CD4-positive, CD25-positive, alpha-beta regulatory T cell (primary cell): ENCODE measurements at places on chromosomes 7 and 10.

DNA sequence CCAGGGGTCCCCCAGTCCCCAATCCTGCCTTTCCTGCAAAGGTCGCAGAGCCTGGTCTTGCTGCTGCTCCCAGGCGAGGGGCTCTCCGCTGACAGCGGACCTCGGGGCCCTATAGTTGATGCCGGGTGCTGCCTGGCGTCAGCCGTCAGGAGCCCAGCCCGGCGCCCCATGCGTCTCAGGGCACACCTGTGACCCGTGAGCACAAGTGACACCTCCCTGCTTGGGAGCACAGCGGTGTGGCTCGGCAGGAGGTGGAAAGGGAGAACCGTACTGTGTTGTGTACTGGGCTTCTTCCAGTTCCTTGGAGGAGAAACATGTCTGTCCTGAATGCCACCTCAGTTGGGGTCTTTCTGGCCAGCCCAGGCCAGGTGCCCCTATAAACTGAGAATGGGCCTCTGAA, 56.7 kb downstream of the LHPP start:
- DNase-seq = no peak

GRCh38 chr7:126700807-126701604, 551.7 kb downstream of the GRM8 start:
- DNase-seq = peak; percentile 92

DNA sequence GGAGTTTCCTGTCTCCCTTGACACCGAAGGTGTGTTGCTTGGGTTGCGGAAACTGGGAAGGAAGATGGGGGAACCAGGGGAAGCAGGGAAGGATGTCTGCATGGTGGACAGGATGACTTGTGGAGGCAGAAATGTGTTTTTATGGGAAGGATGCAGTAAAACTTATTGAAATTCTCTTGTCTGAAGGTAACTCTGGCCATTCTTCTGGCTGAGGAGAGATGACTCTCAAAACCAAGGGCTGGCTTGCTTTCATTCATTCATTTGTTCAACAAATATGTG, 1.5 kb downstream of the UBTD1 start:
- no peak for DNase-seq

- DNase-seq = no peak
Observed at GRCh38 chr10:17385066-17385465, 69.3 kb downstream of the ST8SIA6 start.

DNA sequence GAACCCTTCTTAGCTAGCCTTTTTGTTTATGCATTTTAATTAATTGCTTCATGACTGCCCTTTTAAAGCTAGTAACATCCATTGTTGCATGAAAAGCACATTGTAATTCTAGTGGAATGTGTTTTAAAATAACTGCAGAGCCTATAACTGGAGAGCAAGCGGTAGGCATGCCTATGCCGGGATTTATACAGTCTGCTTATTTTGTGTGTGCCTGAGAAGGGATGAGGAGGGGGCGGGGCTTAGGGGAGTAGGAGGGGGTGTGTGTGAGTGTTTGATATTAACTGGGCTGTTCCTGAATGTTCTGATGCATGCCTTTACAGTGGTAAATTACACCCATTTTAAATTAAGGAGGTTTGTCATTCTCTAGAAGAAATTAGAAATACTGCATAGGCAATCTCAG, 208.1 kb downstream of the TCF7L2 start:
- no peak for DNase-seq

DNA sequence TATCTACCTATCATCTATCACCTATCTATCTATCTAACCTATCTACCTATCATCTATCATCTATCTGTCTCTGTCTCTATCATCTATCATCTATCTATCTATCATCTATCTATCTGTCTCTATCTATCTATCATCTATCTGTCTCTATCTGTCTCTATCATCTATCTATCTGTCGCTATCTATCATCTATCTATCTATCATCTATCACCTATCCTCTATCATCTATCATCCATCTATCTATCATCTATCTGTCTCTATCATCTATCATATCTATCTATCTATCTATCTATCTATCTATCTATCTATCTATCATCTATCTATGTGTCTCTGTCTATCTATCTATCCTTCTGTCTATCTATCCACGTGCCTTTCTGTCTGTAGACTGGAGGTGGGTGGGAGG, 59.5 kb upstream of the FAM20C start:
- no peak for DNase-seq

DNA sequence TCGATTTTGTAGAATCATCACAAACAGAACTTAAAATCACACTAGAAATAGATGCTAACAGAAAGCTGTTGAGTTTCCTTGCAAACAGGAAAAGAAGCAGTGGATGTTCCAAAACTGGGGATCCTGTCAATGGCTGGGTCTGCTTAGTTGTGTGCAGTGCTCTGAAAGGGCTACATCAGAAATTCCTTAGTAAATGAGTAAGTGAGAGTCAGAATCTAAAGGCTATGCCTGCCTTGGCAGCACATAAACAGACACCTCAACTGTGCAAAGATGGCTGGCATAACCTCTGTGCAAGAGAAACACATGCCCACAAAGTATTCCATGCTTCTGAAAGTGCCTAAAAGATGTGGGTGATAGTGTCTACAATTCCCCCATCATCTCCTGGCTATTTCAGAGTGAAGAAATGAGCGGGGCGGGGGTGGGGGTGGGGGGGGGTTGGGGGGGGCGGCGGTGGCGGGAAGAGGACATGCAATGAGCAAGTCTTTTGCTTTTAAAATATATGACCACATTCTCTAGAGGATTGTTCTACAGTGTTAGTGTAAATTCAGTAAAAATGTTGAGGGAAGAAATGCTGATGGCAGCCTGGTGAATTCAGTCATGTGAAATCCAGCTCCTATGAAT, 138.1 kb upstream of the LAMB4 start:
- no peak for DNase-seq

- no peak for DNase-seq
Observed at GRCh38 chr7:104901240-104901619, 112.8 kb upstream of the KMT2E start.

DNA sequence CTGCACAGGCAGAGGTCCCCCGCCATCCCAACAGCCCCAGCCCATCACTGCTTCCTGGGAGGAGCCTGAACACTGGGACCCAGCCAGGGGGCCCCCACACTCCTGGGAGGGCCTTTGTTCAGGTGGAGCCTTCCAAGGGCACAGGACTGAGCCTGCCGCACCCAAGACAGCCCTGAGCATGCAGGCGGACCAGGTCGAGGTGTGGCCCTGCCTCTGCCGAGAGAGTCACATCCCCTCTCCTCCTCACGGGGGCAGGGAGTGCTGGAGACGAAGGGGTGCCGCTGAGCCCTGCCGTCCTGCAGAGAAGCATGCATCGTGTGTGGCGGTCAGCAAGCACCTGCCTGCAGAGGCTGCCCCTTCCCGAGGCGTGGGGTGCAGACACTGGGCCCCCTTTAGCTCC, 7.3 kb upstream of the MAFK start:
- DNase-seq = no peak

DNA sequence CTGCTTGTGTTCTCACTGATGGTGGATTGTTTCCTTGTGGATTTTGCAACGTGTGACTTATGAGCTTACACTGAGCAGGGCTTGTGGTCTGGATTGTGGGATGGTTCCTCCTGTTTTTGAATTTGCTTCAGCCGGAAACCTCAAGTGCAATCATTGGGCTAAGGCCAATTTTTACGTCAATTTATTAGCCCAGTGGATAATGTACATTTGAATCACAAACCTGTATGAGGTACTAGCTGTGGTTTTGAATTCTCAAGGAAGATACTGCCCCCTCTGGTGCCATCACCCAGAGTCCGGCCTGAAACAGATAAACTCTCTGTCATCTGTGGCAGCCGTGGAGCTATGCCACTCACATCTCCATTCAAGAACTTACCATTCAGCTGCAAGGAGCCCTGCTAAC, 7.3 kb upstream of the ZNF777 start:
- no peak for DNase-seq

- peak; percentile 62 for DNase-seq
Observed at GRCh38 chr7:7976677-7977076, 8.1 kb downstream of the GLCCI1 start.

DNA sequence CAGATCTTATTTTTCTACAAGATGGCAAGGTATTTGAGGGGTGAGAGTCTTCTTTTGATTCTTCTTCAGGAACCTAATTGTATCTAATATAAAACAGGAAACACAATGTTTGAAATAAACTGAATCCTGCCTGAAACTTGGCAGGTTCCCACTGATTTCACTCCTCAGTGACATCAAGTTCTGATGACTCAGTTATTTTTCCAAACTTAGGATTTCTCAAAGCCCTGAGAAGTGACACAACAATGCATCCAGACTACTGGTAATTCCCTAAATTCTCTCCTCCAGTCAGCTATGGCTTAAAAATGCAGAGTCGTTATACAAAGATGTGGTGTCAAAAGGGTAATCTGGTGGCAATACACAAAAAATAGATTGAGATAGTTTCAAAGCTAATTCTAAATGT, 80.9 kb downstream of the ABLIM1 start:
- no peak for DNase-seq

DNA sequence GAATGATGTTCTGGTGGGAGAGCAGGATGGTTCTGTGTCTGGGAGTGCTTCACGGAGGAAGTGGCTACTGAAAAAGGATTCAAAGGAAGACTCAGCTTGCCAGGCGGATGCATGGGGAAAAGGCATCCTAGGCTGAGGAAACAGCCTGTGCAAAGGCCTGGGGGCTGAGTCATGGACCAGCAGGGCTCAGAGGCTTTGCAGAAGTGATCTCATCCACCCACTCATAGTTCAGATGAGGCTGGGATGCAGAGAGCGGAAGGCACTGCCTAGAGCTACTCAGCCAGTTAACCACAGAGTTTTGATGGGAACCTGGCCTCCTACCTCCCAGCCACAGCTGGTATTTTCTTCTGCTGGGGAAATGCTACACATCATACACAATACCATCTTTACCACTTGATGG, 15.8 kb upstream of the ADAMTS14 start:
- DNase-seq = no peak

DNA sequence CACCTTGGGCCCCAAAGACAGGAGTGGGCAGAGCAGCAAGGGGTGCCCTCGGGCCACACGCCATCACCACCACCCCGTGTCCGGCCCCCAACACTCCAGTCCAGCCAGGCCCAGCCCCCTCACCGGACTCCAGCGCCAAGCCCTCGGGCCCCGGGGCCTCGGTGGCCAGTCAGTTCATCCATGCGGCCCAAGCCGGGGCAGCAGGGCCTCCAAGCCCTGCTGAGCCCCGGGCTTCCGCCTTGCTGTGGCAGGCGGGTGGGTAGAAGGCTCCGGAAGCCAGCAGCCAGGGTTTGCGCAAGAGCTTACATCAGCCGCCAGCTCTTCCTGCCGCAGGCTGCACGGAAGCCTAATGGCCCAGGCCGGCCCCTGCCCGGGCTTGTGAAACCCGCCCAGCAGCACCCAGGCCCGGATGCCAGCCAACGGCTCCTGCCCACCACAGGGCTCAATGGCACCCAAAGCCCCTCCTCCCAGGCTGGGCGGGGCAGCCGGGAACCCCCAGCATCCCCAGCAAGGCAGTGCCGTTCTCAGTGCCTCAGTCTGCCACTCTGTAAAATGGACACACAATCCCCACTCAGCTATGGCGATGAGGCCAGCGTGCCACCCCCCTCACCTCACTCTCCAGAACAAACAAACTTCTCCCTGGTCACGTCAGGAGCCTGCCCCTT, 26.5 kb downstream of the TNRC18 start:
- DNase-seq = peak; percentile 94

- DNase-seq = no peak
Observed at GRCh38 chr7:64793106-64793755, 997 bp upstream of the ZNF138 start.

DNA sequence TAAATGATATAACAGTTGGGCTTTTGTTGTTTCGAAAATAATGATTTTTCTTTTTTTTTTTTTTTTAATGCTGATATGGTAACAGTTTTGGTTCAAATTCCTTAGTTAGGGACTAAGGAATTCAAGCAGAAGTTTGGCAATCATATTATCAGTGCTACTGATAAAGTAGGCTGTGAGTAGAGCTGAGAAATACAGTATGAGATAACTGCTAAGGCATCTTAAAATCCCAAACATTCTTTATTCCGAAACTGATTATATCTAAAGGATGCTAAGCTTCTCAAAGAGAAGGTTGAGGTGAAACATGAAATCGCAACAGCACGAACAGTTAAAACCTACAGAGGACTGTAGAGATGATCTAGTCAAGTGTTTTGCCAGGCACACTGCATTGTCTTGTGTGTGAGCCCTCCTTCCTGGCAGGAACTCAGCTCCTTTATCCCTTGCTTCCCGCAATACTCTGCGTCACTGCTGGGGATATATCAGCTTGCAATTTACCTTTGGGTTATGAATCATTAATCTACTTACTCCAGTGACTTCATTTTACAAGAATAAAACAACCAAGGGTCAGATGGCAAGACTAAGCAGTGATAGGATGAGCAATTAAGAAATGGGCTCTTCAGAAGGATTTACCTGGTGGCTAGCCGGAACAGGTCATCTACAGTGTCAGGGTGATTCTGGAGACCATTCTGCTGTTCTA, 36.7 kb downstream of the IRF5 start:
- DNase-seq = no peak

GRCh38 chr7:64558323-64558705, 4.6 kb downstream of the ZNF680 start:
- DNase-seq = no peak

- DNase-seq = no peak
Observed at GRCh38 chr7:7416031-7416858, 119.4 kb downstream of the COL28A1 start.

DNA sequence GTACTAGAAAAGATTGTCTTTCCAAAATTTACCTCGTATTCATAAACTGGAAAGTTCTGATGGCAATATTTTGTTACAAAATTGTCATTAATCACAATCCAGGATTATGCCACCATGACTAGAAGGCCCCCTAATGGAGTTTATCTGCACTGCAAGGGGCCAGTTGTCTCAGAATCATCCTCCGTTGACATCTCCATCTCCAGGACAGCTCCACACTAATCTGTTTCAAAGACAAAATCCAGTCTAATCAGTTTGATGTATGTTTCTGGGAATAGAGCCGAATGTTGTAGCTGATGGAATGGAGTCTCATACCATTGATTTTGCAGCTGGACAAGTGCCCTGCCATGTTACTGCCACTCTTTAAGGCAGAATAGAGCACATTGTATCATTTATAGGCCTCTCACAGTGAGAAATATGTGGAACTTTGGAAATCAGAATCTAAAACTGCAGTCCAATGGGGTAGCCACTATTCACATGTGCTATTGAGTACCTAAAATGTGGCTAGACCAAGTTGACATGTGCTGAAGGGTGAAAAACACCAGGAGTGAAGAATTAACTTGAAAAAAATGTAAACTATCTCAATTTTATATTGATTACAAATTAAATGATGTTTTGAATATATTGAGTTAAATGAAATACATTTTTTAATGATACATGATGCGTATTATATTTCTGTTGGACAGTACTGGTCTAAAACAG, 38.3 kb upstream of the TOMM7 start:
- peak; percentile 35 for DNase-seq

DNA sequence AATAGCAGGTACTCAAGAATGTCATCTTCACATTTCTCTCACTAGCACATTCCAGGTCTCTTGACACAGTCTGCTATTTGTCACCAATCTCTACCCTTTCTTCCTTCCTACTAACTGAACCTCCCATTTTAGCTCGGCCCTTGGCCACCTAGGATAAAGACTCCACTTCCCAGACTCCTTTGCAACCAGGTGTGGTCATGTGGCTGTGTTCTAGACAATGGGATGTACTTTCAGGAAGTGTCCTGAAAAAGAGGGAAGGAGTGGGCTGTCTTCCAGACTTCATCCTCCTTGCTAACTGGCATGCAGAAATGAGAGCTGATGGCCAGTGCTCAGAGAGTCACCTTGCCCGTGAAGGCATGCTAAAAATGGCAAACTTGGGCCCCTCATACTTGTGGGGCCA, 139.2 kb downstream of the AMPH start:
- DNase-seq = no peak

- DNase-seq = no peak
Observed at GRCh38 chr10:77682393-77683087, 44.9 kb upstream of the KCNMA1 start.

- DNase-seq = no peak
Observed at GRCh38 chr10:52979295-52979990, 206.9 kb upstream of the MBL2 start.
